ENCODE measurements at places on chromosomes 7 and 10. TPM values are rescaled to one million over a fixed set of nuclear protein-coding genes. Genes with fewer than 3 reads are reported as not detected.

The HMX3 gene
- total RNA-seq = not detected

The SUPV3L1 gene
- 26.8 TPM for total RNA-seq

The SEMA3E gene
- total RNA-seq = 0.83 TPM

The GSTO1 gene
- 201 TPM for total RNA-seq

The SPAM1 gene
- not detected for total RNA-seq

The SEPHS1 gene
- 23.3 TPM for total RNA-seq

The PIK3AP1 gene
- total RNA-seq = not detected

DNA sequence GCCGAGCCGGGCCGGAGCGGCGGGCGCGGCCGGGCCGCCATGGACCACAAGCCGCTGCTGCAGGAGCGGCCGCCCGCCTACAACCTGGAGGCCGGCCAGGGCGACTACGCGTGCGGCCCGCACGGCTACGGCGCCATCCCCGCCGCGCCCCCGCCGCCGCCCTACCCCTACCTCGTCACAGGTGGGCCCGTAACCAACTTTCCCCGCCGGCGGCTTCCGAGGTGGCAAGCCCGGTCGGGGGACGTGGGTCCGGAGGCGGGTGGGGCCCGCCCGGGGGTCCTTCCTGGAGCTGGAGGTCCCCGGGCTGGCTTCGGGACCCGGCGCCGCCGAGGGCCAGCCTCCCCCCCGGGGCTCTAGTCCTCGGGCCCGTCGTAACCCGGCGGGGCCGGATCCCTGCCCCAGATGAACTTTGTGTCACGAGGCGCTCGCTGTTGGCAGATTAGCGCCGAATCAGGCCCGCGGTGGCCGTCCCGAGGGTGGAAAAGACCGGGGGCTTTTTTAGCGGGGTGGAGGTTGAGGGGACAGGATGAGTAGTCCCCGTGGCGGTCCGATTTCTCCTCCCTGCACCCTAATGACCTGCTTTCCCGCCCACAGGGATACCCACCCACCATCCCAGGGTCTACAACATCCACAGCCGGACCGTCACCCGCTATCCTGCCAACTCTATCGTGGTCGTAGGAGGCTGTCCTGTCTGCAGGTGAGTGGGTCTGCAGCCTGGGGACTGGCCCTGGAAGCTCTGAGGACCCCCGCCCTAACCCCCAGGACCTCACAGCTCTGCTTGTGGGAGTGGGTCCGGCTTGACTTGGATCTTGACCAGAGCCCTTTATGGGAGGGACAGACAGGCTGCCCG, 496 bp downstream of the BRI3 start:
- DNase-seq = no peak

DNA sequence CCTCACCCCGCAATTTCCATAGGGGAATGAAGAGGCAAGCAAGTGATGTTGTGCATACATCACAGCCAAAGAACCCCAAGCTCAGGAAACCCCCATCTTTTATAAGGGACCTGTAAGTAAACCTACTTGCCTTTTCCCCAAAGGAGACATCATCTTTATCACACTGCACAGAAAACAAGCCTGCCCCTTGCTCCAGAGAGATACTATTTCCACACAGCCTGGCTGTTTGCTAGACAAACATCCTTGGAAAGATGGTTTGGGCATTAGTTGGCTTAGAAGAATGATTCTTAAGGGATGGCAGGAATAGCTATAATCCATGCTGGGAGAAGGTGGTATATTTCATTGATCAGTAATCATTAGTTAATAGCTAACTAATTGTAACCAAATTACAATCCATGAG, 123.7 kb upstream of the SEC61G start:
- no peak for DNase-seq

- no peak for DNase-seq
Measured at GRCh38 chr7:86970986-86971385, 88.5 kb downstream of the ELAPOR2 start.

DNA sequence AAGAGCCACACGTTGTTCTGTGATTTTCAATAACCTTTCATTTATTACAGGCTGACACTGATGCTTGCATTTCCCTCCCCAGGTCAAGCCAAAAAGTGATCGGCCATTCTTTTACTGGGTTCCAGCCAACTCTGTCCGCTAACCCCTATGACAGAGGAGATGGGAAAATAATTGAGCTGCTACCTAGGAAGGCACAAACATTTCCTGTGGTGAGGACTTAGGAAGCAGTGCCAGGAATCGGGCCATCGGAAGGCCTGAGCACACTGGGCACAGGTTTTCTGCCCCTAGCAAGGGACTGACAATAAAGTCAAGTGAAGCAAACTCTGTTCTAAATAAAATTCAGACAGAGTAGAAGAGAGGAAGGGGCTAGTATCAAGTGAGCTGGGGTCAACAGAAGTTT, 313.0 kb upstream of the AOAH start:
- no peak for DNase-seq

DNA sequence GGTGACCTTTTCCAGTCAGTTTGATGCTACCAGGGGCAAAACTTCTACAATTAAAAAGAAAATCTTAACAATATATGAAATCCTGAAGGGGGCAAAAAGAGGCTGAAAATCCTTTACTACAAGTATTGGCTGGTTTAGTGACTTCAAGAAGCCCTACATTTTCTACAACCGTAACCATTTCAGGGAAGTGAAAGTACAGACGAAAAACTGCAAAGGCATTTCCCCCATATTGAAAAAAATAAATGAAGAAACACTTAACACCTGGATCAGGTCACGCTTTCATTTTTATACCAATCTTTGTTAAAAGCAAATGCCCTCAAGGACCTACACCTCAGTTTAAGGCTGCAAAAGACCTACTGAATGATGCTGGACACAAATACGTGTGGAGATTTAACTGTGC, 38.6 kb downstream of the IL6 start:
- no peak for DNase-seq

GRCh38 chr7:120738816-120739215, 119.1 kb downstream of the TSPAN12 start:
- no peak for DNase-seq

- DNase-seq = no peak
Measured at GRCh38 chr7:15515252-15515651, 46.6 kb downstream of the AGMO start.

DNA sequence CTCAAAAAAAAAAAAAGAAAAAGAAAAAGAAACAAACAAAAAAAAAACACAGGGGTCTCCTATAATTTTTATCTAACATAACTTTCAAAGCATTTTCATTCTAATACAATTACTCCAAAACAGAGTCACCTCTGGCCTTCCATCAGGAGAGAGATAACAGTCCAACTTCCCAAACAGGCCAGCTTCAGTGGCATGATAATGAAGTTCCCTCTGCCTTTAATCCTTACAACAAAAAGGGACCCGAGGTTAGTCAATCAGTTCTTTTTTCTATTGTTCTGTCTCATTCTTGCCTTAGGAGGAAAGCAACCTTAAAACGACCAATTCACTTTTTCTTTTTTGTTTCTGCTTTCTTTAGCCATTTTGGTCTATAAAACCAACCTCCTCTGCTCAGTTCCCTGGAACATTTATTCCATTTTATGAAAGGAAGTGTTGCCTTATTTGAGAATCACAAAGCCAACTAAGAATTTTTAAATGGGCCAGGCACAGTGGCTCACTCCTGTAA, 16.5 kb upstream of the FXYD4 start:
- DNase-seq = no peak

- DNase-seq = no peak
Measured at GRCh38 chr10:10489805-10490571, 527.7 kb upstream of the CELF2 start.

DNA sequence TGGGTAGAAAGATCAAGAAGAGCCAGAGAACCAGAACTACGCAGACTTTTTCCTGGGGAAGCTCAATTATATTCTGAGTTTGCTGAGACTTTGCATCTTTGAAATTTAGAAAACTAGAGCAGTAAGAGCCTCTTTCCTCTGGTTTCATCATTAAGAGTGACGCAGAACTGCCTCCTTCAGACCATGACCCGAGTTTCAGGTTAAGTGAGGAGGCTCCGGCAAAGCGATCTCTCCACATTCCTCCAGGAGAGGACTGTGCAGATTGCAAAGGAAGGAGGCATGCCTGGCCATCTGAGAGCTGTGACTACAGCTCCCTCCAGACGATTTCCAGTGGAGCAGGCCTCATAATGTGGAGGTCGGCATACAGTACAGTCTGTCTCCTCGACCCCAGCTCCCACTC, 115.8 kb upstream of the LANCL2 start:
- no peak for DNase-seq
